ENCODE measurements at places on chromosomes 1 and 21.
A peak's percentile ranks its signal among the peaks of the same experiment; 100 is the strongest.

- DNase-seq: peak; percentile 71
Observed at GRCh38 chr1:179229214-179230140, at the start of gene ABL2. Gene ABL2 (minus strand): TSS chr1:179229677. CDS start chr1:179229397, 280 bp downstream.

GRCh38 chr1:30521261-30521865, 202.0 kb downstream of the MATN1 start:
- DNase-seq: no peak

DNA sequence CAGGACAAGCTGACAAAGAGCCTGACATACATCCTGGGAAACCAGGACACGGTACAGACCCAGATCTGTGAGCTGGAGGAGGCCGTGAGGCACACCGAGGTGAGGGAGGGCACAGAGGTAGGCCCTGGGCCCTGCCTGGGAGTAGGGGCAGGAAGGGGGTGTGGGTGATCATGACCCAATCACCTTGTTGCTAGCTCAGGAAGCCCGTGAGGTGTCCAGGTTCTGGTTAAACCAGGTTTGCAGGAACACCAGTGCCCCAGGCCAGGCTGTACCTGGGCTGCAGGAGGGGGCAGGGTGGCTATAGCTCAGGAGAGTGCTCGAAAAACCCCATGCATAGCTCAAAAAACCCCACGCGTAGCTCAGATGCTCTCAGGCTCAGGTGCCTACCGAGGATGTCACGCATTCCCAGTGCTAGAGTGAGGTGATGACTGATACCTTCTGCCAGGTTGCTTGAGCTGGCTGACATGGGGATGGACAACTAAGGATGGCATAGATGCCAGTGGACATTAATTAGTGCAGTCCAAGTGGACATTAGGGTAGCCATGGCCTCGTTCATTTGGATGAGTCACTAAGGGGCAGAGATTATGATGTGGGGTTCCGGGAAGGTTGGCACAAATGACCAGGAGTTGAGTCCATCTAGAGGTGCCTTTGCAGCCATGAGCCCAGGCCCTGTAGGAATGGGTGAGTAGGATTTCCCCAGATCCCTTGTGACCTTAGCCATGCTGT, 3.7 kb downstream of the TRIM46 start:
- DNase-seq: peak; percentile 17

DNA sequence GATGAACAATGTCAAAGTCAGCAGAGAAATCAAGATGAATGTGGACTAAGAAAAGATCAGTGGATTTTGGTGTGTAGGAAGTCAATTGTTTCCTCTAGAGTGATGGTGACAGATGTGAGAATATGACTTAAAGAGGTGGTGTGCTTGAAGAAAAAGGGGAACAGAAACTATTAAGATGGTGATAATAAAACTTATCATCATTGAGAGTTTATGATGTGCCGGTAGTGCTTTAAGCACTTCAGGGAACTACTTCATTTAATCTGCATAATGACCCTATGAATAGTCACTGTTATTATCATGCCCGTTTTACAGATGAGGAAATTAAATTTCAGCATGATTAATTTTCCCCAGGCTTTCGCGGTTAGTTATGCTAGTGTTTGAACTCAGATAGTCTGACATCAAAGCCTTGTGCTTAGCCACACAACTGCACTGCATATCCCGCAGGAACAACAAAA, 246.9 kb upstream of the LRRC7 start:
- DNase-seq: no peak

GRCh38 chr1:51719146-51719545, 102.3 kb downstream of the OSBPL9 start:
- no peak for DNase-seq

- DNase-seq: no peak
Observed at GRCh38 chr1:218718977-218719376, 373.8 kb downstream of the TGFB2 start.

DNA sequence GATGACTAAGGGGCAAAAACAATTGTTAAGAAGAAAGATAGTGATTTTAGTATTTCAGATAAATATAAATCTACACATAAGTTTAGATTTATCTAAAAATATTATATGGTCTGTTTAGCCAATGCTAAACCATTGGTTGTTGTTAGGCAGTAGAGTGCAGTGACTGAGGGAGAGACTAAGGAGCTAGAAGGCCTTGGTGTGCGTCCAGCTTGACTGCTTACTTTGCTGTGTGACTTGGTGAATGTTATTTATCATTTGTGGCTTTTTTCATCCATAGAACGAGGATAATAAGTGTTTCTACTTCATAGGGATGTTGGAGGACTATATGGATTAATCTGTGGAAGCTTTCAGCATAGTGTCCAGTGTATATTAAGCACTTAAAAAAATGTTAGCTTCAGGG, 264.7 kb upstream of the C1orf105 start:
- DNase-seq: no peak

DNA sequence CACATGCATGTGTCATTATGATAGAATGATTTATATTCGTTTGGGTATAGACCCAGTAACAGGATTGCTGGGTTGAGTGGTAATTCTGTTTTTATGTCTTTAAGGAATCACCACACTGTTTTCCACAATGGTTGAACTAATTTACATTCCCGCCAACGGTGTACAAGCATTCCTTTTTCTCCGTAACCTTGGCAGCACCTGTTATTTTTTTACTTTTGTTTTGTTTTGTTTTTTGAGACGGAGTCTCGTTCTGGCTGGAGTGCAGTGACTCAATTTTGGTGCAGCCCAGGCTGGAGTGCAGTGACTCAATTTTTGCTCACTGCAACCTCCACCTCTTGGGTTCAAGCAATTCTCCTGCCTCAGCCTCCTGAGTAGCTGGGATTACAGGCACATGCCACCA, 8.5 kb upstream of the S100B start:
- DNase-seq: no peak

DNA sequence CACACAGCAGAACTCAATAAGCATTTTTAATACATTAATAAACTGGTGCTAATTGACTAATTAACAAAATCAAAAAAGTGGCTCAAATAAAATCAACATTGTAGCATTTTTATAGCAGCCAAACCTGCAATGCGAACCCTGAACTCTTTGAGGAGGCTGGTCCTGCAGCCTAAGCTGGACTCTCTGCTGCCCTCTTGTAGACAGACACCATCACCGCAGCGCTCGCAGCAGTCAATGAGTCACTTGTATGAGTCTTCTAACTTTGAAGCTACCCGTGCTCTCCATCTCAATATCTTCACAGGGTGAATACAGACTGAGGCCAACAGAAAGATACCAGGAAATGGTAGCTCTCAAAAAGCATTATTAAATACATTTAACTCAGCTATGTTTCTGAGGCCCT, 9.7 kb upstream of the KRTAP7-1 start:
- peak; percentile 50 for DNase-seq

GRCh38 chr1:108664481-108664880, 3.6 kb upstream of the HENMT1 start:
- no peak for DNase-seq

DNA sequence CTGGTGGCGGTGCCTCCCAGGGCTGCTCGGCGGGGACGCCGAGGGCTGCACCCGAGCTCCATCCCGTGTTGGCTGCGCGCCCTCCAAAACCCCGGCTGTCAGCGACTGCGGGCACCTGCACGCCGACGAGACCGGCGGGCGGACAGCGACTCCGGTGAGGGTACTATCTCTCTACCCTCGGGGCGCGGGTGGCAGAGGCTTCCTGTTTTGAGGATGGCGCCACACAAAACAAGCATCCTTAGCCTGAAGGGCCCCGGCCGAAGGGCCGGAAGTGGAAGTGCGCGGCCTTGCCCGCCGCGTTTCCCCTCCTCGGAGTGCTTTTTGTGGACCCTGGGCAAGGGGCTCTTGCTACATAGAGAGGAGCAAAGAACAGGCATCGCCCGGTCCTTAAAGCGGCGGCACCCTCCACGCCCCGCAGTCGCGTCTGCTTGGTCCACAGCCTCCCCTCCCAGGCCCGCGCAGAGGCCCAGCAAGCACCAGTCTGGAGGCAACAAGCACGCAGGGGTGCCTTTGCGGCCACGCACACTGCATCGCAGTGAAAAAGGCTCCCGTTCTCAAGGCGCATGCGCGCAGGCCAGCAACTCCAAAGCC, 561 bp upstream of the COQ8A start:
- DNase-seq: no peak

DNA sequence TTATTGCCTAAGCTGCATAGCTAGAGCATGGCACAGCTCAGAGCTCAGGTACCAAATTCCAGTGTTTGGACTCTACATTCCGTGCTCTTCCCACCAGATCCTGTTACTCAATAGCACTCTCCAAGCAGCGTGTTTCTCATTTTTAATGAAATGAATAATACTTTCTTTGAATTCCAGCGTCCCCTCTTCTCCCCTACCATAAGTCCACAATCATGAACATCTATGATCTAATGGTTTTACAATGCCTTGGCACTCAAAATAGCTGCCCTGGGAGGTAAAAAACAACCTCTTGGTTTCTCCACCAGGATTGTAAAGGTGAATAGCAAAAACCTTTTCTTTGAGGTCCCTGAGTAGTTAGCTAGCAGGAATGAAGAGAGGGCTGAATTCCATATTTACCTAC, 480.0 kb upstream of the PKN2 start:
- DNase-seq: no peak

DNA sequence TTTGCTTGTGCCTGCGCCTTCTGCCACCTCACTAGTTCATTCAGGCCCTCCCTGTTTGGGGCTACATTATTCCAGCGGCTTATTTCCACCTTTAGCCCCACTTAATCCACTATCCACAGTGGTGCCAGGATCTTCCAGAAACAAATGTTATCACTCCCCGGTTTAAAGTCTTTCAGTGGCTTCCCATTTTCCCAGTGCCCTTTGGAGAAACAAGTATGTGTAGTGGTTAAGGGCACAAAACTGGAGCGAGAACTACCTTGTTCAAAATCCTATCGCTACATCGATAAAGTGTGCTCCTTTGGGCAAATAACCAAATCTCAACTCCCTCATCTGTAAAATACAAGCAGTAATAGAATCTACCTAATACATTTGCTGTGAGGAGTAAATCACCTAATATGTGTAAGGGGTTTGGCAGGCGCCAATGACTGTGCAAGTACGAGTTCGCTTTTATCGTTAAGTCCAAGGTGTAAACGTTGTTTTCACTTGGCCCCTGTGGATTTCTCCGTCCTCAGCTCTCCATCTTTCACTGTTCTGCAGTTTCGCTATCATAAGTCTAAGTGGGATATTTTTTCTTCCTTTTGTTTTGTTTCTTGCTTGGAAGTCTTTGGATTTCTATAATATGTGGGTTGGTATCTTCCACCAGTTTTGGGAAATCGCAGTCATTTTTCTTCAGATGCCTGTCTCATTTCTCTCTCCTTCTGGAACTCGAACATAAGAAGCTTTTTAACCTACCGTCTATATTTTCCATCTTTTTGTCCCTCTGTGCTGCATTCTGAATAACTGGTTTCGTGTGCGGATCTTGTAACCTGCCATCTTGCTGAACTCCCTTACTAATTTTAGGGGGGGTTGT, 844 bp upstream of the MEAF6 start:
- DNase-seq: no peak

DNA sequence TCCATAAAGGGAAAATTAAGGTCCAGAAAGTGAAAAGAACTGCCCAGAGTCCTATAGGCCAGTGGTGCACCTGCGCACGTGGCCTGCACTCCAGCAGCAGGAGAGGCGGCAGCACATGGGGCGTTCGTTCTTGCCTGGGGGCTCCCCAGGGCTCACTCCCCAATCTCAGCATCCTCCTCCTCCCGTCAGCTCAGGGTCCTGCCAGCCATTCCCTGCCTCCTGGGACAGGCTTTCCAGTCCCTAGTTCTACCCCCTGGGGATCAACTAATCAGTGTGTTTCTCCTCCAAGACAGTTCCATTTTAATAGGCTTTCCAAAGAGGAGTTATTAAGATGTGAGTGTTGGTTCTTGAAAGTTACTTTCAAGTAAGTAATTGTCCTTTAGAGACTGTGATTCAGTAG, 1.2 kb upstream of the A3GALT2 start:
- no peak for DNase-seq

- DNase-seq: peak; percentile 78
Observed at GRCh38 chr21:43921979-43922945, 57.2 kb downstream of the AGPAT3 start.

DNA sequence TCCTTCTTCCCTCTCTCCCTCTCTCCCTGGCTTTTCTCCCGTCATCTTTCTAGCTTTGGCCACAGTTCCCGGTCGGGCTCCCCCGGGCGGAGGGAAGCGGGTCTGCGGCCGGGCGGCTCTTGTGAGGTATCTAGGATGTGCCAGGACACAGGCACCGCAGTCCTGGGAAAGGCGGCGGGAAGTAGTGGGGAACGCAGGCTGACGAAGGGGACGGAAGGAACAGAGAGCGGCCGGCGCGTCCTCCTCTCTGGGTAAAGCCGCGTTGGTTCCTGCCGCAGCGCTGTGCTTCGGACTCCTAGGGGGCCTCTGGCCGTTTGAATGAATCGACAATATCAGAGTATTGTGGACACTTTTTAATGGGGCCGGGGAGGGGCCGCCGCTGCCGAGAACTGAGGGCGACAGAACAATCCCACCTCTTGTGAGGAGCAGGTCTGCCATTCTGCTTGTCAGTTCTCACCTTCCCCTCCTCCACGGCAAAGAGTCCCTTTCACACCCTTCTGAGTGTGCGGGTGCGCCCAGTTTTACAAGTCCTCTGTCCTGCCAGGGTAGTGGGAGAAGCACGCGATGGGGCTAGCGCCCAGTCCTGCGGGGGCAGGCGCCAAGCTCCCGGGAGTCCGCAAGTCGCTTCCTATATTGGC, 1.2 kb upstream of the LHX9 start:
- no peak for DNase-seq

DNA sequence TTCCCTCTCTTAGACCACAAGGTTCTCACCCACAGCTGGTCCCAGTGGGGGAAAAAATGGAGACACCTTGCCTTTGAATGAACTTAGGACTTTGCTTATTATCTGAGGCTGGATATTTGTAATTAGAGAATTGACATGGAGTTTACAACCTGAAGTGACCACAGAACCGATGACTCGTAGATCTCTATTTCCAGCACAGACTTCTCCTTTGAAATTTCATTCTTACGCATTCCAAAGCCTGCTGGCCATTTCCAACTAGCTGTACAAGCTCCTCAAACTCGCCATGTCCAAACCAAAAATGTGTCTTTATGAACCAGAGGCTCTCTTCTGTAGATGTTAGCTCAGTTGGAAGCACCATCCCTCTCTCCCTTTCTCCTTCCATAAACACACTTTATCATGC, 12.0 kb downstream of the RAB7B start:
- no peak for DNase-seq

DNA sequence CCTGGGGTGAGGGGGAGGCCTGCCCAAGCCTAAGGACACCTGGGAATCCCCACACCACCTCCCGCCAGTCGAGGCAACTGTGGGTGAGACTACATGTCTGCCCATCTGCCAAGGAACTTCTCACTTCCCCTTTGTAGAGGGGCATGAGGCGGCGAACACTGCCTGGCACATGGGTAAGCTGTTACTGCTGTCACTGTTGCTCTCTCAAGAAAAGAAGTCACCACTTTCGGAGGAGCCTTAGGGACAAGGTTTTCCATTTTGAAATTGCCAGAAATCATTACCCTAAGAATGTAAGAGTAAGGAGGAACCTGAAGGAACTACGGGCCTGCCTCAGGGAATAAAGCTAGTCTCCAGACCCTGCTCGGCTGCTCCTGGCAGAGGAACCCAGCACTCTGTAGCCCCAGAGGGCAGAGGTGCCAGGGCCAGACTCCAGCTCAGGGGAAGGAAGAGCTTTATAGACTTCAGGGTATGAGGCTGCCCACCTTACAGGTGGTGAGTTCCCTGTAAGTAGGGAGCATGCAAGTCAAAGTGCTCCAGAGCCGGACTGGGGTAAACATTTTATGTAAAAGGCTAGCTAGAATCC, 23.3 kb downstream of the SLC2A1 start:
- DNase-seq: peak; percentile 23

All from stimulated activated CD8-positive, alpha-beta memory T cell treated with anti-CD3 and anti-CD28 coated beads, Interleukin-4, amount 100 ng/mL, for 48 hours (primary cell).